ENCODE measurements at places on chromosomes 11 and 22. TPM values are rescaled to one million over a fixed set of nuclear protein-coding genes. Genes with fewer than 3 reads are reported as not detected.

The CCDC87 gene
- 0.16 TPM for total RNA-seq

The ZNF214 gene
- 0.88 TPM for total RNA-seq

The PLEKHB1 gene
- total RNA-seq = 1.4 TPM

The RGL4 gene
- not detected for total RNA-seq

The JAML gene
- 2.7 TPM for total RNA-seq

The OR4D9 gene
- total RNA-seq = not detected

The ZNF215 gene
- 2.2 TPM for total RNA-seq

The LYVE1 gene
- total RNA-seq = 2.7 TPM
